Suppressor macrophage (primary cell): ENCODE measurements at places on chromosomes 1 and 21.
A peak's percentile ranks its signal among the peaks of the same experiment; 100 is the strongest.

DNA sequence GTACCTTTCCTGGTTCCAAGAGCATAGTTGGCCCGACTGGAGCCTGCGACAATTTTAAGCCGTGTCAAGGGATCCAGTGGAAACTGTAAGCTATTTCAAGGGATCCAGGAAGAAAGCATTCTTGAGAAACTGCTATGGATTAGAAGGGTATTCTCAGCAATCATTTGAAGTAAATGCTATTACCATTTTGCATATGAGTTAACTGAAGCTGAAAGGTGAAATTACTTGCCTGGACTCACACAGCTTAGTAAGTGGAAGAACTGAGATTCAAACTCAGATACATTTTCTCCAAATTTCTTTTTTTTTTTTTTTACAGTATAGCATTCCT is 589 bp downstream of the ZNF684 start:
- DNase-seq = no peak

DNA sequence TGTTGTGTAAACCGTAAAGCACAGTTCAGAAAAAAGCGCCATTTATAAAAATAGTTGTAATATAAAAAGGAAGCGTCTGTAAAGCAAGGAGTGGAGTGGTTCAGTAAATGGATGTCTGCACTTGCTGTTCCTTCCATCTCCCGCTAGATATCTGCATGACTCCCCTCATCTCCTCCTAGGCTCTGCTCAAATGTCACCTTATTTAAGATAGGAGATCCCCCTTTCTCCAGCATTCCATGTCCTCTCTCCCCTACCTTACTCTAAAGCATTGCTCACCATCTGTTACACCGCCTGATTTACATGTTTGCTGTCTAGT is 745 bp downstream of the MUL1 start:
- DNase-seq = no peak

GRCh38 chr1:64934878-64935275 is 31.5 kb downstream of the JAK1 start:
- no peak for DNase-seq

- DNase-seq = peak; percentile 52
Measured at GRCh38 chr1:201542309-201543035, 3.5 kb downstream of the NAV1 start.

GRCh38 chr1:28933277-28933676 is 18.9 kb downstream of the EPB41 start:
- DNase-seq = no peak

DNA sequence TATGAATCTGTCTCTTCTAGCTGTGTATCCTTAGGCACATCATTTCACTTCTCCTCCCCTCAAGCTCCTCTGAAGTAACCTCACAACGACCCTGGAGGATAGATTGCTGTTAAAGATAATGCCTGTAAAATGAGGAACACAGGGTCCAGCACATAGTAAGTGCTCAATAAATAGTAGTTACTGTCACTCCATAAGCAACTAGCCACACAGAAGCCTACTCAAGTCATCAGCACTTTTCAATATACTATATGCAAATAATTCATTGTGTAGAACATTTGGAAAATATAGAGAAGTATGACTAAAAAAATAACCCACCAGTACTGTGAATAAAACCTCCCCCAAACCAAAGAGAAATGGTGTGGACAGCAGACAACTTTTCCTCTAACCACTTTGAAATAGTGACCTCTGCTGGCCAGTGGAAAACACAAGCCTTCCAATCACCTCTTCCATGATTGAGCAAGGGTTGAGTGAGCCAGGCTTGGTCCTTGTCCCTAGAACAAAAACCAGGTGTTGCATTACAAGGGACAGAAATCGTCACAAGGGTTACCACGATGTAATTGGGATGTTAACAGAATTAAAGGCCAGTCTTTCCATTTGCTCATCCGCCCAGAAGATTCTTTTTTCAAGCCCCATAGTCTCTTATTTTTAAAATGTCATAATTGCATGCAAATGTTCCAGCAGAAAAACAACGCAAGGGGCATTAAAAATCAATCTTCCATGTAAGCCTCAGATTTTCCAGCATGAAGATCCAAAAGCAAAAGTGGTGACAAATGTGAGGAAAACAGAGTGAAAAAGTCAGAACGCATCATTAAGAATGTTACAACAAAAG is 15.7 kb upstream of the GLIS1 start:
- DNase-seq = peak; percentile 59

DNA sequence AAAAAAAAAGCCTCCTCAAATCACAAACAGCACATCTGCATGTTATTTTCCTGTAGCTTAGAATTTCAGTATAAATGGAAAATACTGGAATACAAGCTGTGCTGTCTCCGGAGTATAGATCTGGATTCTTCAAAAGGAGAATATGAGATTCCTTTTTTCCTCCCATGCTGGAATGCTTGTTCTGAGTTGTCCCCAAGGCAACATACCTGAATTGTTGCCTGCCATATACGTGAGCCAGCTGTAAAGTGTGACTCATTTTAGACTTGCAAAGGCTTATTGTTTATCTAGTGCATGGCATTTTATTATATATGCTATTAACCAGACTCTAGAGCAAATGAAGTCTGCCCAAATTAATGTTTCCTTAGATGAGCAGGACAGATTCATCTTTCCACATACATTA is 95.0 kb upstream of the C1orf105 start:
- no peak for DNase-seq

DNA sequence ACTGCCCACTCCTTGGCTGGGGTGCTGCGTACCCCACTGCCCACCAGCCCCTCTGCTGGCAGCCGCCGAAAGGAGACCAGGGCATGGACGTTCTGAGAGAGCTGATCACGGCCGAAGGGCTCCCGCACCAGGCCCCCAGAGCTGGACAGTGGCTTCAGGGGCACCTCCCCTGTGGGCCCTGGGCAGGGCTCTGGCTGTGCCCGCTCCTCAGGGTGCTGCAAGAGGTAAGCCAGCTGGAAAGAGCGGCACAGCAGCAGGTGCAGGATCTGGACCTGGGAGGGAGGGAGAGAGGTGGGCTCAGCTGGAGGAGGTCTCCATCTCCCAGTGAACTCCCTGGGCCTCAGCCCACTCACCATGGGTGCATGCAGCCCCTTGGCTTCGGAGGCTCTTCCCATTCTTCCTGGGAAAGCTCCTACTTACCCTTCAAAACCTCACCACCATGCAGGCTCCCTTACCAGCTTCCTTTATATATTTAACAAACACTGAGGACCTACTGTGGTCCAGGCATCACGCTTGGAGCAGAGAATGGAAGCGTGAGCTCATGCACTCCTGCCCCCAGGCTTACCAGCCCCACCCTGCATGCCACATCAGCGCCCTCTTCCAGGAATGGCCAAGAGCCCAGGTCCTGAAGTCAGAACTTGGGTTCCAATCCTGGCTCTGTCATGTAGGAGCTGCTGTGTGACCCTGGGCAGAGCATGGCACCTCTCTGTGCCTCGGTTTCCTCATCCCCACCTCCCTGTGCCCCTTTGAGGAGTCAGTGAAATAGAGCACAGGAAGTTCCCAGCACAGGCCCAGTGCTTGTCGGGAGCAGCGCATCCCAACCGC is 6.8 kb upstream of the KIF17 start:
- DNase-seq = no peak

GRCh38 chr21:14452031-14452726 is 69.2 kb upstream of the HSPA13 start:
- no peak for DNase-seq

DNA sequence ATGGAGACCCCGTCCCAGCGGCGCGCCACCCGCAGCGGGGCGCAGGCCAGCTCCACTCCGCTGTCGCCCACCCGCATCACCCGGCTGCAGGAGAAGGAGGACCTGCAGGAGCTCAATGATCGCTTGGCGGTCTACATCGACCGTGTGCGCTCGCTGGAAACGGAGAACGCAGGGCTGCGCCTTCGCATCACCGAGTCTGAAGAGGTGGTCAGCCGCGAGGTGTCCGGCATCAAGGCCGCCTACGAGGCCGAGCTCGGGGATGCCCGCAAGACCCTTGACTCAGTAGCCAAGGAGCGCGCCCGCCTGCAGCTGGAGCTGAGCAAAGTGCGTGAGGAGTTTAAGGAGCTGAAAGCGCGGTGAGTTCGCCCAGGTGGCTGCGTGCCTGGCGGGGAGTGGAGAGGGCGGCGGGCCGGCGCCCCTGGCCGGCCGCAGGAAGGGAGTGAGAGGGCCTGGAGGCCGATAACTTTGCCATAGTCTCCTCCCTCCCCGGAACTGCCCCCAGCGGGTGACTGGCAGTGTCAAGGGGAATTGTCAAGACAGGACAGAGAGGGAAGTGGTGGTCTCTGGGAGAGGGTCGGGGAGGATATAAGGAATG is 505 bp downstream of the LMNA start:
- DNase-seq = peak; percentile 47

DNA sequence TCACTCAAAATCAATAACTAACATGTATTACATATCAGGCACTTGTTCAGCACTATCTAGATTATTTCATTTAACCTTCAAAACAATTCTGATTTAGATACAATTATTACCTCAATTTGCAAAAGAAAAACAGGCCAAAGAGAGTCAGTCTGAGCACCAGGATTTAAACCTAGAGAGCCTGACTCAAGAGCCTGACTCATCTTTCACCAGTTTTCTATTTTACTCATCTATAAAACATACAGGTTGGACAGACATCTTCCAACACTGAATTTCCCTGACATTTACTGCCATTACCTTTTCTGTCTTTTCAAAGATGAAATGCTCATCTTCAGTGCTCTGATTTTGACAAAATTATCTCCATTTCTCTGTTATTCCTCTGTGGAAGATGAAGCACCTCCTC is 116.5 kb downstream of the MRPL39 start:
- DNase-seq = no peak

GRCh38 chr1:81827942-81828341 is 27.2 kb downstream of the ADGRL2 start:
- no peak for DNase-seq

- DNase-seq = peak; percentile 19
Measured at GRCh38 chr1:25858494-25858893, 763 bp downstream of the AUNIP start.

DNA sequence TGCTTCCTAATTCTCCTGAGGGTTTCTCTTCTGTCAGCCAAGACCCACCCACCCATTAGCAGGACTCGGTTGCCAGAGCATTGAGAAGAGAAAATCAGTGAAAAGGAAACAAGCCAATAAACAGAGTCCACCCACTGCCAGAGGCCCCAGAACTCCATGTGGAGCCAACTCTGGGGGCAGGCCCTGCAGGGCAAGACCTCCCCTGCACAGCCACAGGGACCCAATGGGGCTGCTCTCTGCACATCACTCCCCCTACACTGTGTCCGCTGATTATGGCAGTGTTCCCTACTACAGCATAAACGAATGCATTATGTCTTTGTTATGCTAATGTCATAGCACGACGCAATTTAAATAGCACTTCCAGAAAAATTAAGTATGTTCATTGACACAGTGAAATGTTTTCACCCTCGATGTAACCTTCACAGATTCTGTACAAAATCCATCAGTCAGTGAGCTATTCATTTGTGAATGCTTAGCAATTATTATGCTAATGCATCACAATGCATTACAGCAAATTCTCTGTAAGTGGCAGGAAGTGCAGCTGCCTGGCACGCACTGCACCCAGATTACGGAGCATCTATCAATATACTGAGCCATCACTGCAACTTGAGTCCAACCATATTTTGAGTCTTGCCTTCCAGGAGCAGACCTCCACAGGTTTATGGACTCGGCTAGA is 56.4 kb downstream of the GRIK3 start:
- DNase-seq = no peak

GRCh38 chr1:187517546-187517945 is 688.8 kb downstream of the PLA2G4A start:
- no peak for DNase-seq

DNA sequence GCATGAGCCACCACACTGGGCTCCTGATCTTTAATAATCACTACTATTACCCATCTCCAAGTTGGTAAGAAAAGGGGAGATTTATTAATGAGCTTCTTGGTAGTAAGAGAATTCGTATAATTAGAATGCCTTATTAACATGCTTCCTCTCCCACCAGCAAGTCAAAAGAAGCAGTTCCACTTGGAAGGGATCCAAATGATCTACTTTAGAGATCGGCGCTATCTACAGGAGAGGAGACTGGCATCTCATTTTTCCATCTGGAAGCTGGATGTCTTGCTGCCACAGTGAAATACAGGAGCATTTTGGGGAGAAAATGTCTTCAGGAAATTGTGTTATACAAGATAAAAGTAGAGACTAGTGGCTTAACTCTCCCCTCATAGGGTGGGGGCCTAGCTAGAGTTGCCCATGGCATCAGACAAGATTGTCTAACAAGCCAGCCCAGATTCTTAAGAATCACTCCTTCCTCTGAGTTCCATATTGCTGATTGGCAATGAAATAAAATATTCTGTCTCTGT is 33.6 kb upstream of the CAMSAP2 start:
- no peak for DNase-seq

DNA sequence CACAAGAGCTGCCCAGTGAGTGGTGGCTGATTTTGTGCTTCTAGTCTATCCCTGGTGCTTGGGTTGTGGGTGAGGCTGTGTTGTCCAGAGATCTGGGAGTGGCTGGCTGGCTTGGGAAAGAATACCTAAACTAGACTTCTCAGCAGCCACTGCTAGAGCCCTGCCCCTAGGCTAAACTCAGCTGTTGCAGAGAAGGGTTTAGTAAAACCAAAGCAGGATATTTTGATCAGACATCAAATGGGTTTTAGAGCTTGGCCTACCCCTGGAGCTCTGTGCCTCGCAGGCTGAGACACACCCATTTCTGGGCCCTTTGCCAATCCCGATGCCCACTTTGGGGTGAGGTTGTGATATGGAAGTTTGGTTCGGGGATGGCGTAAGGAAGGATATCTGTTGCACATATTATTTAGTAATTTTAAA is 88.5 kb downstream of the UCK2 start:
- no peak for DNase-seq

GRCh38 chr1:58035523-58035922 is 511.0 kb downstream of the OMA1 start:
- no peak for DNase-seq

DNA sequence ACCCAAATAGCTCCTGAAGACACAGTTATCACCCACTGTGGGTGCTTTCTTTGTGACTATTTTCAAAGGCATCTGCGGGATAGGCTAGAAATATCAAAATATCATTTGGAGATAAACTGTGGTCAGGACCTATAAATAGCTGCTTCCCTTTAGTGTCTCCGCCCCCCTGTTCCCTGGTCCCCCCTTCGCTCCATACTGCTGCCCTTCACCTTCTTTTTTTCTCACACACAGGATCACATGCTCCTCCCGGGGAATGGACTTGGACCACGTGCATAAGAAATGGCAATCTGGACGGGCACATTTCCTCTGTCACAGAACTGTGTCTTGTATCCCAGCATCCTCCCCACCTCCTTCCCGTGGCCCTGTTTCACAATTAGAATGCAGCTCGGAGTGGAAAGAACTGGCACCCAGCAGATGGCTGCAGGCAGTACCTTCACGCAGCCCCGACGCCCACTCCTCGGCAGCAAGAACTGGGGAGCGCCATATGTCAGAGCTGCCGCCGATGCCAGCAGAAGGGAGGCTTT is 68.8 kb upstream of the SSX2IP start:
- DNase-seq = peak; percentile 70

GRCh38 chr1:230248016-230248888 is 177.9 kb downstream of the PGBD5 start:
- DNase-seq = no peak

GRCh38 chr1:117565076-117565556 is 40.7 kb upstream of the TENT5C start:
- no peak for DNase-seq
